ENCODE measurements at places on chromosomes 12 and 14.
A peak's percentile ranks its signal among the peaks of the same experiment; 100 is the strongest.

GRCh38 chr14:32307881-32308582, 21.1 kb upstream of the AKAP6 start:
- peak; percentile 64 for DNase-seq

GRCh38 chr12:91774434-91774921, 371.2 kb downstream of the BTG1 start:
- peak; percentile 26 for DNase-seq

- DNase-seq, result no peak
Observed at GRCh38 chr14:64232095-64232838, 61.9 kb downstream of the ESR2 start.

DNA sequence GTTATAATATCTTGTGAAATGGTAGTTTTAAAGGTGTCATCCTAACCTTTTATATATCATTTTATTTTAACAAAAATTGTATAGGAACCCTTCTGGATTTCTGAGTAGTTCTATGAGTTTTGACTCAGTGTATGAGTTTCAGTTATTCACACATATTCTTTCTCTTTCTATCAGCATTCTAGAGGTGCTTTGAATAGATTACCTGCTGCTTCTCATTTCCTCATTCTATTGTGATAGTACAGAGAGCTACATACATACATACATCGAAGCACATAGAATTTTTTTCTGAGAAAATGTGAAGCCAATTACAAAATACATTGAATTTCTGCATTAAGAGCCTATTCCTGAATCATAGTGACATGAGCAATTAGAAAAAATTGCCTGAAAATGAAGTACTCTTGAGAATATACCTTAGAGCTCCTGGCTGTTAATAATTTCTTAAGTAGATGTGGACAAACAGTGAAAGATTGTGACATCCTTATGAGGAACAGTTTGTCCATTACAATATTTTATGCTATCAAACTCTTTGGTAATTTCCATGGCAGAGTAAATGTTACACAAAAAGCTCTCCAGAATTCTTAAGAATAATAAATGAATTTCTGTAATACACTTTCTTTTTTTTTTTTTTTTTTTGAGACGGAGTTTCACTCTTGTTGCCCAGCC, 556.6 kb downstream of the TRHDE start:
- no peak for DNase-seq

- no peak for DNase-seq
Observed at GRCh38 chr12:5022465-5023061, 21.1 kb upstream of the KCNA5 start.

DNA sequence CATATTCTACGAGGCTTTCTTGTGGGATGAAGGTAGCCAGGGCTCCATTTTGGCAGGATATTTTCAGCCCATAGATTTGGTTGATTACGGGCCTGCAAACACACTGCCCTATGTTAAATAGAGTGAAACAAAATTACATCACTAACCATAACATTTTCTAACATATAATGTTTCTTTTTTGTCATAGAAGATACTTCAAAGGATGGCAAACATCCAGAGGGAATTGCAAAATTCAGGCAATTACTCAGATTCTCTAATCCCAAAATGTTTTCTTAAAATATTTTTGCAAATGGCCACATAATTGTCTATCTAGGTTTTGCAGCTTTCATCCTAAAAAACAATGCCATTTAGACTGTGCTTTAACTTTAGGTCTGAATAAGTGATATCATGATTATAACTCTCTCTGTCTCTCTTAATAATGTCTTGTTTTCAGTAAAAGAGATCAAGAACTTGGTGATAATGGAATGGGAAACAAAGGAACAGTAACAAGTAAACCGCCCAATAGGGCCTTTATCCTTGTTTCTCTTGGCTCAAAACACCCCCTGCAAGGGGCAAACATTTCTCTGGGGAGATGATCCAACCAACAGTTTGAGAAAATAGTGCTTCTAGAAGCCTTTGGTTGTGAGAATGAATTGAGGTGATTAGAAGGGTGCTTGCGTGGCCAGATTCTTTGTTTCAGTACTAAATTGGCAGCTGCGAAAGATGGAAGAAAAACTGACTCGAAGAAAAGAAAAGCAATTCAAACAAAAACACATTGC, 54.4 kb upstream of the BTG1 start:
- DNase-seq, result no peak

All from large intestine (tissue), 12 donors.